ENCODE measurements at places on chromosomes 12 and 14.

GRCh38 chr12:55720894-55721444 lies 776 bp downstream of the RDH5 start:
- no peak for DNase-seq

GRCh38 chr12:109915171-109916040 lies 15.3 kb downstream of the TCHP start:
- no peak for DNase-seq

DNA sequence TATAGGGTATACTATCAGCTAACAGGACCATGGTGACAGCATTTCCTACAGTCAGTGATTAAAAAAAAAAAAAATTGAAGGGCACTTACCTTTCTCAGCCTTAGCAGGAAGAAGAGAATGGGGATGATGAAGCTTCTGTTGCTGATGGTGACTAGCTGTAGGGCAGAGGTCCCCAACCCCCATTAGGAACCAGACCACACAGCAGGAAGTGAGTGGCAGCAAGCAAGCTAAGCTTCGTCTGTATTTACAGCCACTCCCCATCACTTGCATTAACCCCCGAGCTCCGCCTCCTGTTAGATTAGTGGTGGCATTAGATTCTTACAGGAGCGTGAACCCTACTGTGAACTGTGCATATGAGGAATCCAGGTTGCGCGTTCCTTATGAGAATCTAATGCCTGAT lies 91.3 kb upstream of the USP44 start:
- DNase-seq: no peak

GRCh38 chr12:109619002-109619604 lies 45.5 kb downstream of the MVK start:
- DNase-seq: no peak

DNA sequence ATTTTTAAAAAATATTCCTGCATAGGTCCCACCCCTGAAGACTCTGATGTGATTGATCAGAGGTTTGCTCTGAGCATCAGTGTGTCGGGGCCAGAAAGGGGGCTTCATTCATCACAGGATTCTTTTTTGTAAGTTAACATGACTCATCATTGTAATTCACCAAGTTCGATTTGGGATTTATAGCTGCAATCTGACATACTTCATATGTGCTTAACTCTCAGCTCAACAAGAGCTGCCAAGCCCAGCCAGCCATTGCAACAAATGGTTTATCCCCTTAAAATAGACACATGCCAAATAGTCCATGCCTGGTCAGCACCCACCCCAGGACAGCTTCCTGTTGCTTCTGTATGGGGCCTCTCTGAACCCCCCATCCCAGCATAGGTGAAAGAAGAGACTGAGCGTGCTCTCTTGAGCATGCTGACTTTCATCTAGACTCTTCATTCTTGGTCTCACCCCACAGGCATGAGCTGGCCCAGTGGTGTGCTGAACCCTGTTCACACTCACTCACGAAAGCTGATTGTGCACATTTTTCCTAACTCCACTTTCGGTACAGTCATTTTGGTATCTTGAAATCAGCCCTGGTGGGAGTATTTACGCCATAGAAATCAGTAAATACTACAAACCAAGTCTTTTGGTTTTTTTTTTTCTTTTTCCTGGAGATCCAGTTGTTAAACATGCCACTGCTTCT lies 101.4 kb downstream of the STAB2 start:
- no peak for DNase-seq

GRCh38 chr12:103515341-103515740 lies 19.6 kb upstream of the C12orf42 start:
- no peak for DNase-seq

All from effector CD4-positive, alpha-beta T cell (primary cell).